Hematopoietic multipotent progenitor cell treated with erythropoietin and hydrocortisone succinate and interleukin-3 and kit ligand, for 8 days (in vitro differentiated cells): ENCODE measurements at places on chromosomes 1 and 21.
A peak's percentile ranks its signal among the peaks of the same experiment; 100 is the strongest.

- no peak for DNase-seq
These were observed 165.4 kb downstream of the PLXNA2 start for GRCh38 chr1:208078752-208079151.

GRCh38 chr1:32623775-32624174 lies 26.6 kb downstream of the ZBTB8OS start:
- peak; percentile 26 for DNase-seq

GRCh38 chr1:7403265-7404045 lies 367.6 kb upstream of the VAMP3 start:
- DNase-seq = no peak

GRCh38 chr1:152024223-152024622 lies 12.6 kb downstream of the S100A11 start:
- DNase-seq = no peak

DNA sequence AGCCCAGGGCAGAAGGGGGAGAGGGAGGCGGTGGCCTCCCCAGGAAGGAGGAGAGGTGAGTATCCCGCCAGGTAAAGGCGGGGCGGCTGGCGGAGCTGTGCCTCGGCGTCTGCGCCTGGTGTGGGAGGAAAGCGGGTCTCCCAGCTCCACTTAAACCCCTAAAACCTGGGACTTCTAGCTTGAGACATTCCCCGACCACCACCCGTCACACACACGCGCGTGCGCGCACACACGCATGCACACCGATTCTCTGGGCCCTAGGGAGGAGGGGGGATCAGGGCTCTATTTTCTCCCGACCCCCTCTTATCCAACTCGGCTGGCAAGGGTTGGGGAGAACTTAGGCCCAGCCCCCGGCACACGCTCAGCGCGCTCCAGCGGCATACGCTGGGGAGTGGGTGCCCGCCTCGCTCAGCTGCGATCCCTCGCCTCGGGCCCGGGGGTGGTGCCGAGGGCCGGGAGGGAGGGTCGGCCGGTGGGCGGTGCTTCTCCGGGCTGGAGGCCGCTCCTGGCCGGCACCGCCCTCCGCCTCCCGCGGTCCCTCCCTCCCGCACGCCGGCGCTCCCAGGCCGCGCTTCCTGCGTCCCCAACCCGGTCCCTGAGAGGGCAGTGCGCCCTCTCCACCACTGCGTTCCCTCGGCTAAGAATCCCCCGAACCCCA lies at the start of gene TMEM51:
Gene TMEM51 (plus strand): TSS at position 564 of the 658 bp plus-strand sequence. CDS start 61,341 bp downstream, outside the sequence.
- no peak for DNase-seq

GRCh38 chr1:76012341-76013205 lies 62.0 kb upstream of the ST6GALNAC3 start:
- no peak for DNase-seq

GRCh38 chr1:69191335-69191734 lies 376.4 kb upstream of the LRRC7 start:
- DNase-seq = no peak

- no peak for DNase-seq
These were observed 55.3 kb downstream of the ETS2 start for GRCh38 chr21:38861056-38861455.

GRCh38 chr1:168121401-168122011 lies 15.2 kb downstream of the GPR161 start:
- DNase-seq = no peak

DNA sequence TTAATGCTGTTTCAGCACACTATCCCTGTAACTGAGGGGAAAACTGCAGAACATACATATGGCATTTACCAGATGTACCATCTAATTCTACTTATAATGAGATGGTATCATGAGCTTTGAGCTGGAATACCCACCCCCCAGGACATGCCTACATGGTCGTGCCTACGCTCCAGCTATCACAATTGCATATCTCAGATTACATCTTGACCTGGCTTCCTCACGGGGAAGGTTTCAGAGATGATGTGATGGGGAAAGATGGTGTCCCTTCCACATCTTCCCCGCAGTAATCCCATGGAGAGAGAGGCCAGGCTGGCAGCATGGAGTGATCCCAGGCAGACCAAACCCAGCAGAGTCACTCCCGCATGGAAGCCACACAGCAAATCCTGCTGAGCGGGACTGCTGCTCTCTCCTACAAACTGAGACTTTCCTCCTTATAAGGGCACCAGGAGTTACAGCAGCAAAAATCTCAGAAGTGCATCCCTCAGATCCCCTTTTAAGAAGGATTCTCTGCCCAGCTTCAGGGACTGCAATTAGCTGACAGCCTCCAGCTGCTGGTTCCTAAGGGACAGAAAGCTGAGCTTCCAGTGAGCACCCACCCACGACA lies 67.1 kb downstream of the KCNH1 start:
- no peak for DNase-seq

GRCh38 chr1:168801032-168801745 lies 72.2 kb upstream of the DPT start:
- DNase-seq = no peak

GRCh38 chr21:30605968-30606367 lies 5.1 kb downstream of the KRTAP22-1 start:
- DNase-seq = no peak

DNA sequence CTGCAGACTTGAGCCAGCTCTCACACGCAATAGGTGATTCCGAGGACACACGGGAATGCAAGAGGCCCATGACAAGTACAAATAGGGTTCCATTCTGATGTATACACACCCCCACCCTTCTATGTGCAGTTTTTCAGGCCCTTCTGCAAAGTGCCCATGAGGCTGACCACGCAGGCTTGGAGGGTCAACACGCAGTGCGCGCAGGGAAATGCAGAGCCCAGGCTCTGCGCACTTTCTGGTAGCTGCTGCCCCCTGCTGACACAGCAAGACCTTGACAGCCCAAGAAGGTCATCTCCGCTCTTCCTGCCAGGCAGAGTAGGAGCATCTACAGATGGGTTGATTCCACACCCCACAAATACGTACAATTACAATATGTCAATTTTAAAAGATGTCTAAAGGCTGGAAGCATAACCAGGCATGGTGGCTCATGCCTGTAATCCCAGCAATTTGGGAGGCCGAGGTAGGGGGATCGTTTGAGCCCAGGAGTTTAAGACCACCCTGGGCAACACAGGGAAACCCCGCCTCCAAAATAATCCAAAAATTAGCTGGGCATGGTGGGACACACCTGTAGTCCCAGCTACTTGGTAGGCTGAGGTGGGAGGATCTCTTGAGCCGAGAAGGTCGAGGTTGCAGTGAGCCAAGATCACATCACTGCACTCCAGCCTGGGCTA lies 18.5 kb downstream of the SH3BP5L start:
- peak; percentile 62 for DNase-seq

DNA sequence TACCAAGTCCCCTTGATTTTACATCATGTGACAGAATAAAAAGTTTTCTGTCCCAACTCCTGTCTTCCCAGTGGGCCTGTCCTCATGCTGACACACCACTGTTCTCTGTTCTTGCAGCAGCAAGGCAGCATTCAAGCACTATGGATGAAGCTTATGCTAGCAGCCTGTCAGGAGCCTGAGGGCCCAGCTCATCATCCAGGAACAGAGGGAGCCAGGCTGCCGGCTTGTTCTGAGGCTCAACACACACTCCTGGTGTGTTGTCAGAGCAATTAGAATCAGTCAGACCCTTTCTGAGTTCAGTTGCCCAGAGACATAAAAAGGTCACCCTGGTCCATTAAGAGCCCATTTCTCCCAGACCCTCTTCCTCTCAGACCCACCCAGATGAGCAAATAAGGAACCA lies 282.9 kb downstream of the SEC16B start:
- DNase-seq = no peak

DNA sequence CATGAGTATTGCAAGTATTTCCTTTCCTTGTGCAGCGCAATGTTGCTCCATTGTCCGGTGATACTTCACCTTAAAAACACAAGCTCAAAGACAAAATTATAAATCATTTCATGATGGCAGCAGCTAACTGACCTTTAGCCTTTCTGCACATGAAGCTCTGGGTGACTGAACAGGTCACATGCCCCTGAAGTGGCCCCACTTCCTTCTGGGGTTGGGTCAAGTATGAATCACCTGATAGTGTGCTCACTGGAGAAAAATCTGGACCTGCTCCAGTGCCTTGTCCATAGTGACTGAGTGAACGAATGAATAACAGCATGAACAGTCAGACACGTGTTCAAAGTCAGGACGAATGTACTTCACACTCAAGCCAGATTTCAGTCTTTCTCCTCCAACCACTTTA lies 658.9 kb downstream of the NPHP4 start:
- DNase-seq = no peak

- no peak for DNase-seq
These were observed 513 bp upstream of the RAB3GAP2 start for GRCh38 chr1:220272841-220273090.

DNA sequence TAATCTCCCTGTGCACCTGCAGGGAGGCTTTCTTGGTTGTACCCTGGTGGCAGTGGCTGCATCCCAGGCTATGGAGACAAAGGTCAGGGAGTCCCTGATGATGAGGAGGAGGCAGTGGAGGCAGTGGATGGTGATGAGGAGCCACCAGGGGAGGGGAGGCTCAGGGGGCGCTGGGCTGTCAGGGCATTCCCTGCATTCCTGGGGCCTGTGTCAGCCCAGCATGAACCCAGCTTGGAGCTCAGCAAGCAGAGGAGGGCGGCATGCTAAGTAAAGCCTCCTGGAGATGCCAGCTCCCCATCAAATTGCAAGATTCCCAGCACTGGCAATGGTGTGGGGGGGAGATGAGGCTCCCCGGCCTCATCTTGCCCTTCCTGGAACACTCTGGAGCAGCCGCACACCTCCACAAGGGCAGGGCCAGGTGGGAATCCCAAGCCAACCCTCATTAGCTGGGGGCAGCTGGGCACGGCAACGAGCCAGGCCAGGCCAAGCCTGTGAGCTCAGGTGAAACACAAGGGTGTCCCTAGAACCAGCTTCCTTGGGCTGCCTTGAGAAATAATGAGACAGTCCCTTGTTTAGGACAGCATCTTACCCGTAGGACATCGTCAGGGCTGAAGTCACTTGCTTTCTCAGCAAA lies 469.5 kb downstream of the MATN1 start:
- DNase-seq = no peak

- DNase-seq = no peak
These were observed 11.3 kb upstream of the SAMSN1 start for GRCh38 chr21:14557413-14557812.

DNA sequence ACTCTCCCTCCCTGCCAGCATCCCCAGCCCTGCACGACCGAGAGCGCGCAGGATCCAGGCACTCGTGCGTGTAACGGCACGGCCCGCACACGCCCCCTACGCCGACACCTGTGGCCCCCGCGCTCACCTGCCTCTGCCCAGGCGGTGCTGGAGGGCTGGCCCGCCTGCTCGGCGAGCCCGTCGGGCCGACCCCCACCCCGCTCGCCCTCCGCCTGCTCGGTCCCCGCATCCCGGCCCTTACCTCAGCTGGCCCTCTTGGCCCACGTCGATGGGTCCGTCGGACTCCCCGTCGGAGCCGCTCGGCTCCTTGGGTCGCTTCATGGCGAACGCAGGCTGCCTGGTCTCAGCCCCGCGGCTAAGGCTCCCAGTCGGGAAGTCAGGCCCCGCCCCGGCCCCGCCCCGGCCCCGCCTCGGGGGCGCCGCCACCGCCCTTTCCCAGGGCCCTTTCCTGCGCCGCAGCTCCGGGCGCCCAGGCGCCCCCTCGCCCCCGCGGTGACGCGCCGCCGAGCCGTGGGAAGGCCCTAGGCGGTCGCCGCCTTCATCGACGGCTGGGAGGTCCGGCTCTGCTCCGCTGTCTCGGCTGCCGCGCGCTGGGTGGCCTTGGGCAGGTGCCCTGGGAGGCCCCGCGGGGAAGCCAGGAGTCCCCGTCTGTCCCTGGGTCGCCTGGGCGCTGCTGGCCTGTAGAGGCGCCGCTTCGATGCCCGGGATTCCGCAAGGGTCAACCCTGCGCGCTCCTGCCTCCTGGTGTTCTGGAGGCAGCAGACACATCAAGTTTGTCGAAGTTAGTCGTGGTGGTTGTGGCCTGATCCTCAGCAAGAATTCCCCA lies at the start of gene HEYL:
Gene HEYL (minus strand): TSS at position 339 of the 826 bp plus-strand sequence. CDS start 18 bp downstream, at position 321.
- peak; percentile 48 for DNase-seq

DNA sequence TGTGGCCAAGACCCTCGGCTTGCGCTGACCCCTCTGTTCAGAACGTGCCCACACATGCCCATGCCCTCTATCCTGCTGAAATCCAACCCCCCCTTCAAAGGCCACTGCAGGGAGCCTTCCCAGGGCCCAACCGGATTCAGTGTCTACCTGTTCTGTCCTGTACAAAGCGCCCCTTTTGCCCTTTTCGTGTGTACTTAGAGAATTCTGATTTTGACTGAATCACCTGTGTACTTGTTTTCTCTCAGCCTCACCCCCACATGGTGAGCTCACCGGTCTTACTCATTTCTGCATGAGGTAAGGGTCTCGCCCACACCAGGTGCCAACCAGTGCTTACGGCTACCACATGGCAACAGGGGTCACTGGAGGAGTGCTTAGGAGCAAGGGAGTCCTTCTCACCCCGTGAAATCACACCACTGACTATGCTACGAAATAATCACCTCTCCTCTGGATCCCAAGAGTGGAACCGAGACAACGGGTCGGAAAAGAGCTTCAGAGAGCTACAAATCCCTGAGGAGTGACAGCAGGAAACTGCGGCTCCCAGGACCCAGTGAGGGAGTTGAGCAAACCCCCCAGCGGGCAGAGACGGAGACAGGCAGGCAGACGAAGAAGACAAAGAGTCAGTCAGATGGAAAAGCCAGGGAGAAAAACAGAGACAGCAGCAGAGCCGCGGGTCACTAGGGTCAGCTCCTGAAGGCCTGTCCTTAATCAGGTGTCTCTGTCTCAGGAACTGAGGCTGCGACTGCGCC lies 2.1 kb upstream of the S100A2 start:
- DNase-seq = no peak

DNA sequence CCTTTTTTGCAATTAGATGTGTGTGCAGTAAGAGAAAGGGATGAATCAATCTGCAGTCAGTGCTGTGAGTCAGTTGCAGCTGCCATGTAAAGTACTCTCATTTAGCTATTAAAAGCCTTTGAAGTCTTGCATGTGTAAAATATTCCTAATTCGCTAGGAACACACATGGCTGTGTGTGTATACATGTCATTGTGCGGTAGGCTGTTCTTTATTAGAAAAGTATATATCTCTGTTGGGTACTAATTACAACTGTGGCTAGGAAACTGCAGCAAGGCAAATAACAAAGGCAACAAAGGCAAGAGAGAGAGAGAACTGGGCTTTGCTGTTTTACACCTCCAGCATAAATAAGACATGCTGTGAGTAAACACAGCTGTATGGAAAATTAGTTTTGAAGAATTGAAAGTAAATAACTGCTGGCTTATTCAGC lies 41.7 kb downstream of the EPB41 start:
- no peak for DNase-seq
